ENCODE measurements at places on chromosomes 4 and X.

GRCh38 chr4:26765515-26765914 lies 95.1 kb upstream of the STIM2 start:
- DNase-seq = no peak

DNA sequence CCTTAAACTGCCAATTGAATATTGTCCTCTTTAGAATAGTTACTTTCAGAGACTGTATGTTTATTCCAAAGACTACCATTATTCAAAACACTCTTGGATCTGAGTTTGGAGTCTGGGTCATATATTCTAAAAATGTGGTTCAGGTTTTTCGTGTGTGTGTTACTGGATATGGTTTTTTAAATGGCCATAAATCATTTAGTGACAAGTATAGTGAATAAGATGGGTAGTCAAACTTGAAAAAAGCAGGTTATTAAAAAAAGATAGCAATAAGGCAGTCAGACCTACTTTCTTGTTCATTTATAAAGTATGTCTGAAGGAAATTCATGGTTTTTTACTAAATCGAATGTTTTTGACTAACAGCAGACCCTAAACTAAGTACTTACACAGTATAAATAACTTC lies 59.3 kb downstream of the DCK start:
- no peak for DNase-seq

DNA sequence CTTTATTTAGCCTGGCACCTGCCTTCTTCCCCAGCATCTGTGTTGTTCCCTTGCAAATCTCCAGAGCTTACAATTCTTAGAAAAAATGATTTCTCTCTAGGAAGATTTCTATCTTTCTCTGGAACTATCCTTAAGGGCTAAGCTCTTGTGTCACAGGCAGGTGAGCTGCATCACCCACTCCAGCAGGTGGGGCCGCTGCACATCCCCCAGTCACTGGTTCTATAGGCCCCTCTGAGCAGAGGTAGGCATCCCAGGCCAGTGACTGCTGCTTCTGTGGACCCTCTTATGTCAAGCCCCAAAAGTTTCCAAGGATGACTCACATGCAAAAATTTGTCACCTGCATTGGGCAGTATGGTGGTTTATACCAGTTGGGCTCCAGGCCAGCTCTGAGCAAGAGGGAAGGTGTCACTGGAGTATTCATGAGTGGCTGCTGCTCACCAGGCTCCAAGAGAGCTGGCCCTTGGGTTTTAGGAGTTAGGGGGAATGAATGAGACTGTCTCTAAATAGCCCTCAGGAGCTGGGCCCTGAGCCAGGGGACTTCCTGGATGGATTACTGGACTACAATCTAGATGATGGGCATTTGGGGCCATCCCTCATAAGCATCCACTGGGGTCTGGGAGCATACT lies 208.1 kb upstream of the EOLA2 start:
- DNase-seq = no peak

- no peak for DNase-seq
Observed at GRCh38 chrX:123881330-123881729, 21.5 kb downstream of the XIAP start.

DNA sequence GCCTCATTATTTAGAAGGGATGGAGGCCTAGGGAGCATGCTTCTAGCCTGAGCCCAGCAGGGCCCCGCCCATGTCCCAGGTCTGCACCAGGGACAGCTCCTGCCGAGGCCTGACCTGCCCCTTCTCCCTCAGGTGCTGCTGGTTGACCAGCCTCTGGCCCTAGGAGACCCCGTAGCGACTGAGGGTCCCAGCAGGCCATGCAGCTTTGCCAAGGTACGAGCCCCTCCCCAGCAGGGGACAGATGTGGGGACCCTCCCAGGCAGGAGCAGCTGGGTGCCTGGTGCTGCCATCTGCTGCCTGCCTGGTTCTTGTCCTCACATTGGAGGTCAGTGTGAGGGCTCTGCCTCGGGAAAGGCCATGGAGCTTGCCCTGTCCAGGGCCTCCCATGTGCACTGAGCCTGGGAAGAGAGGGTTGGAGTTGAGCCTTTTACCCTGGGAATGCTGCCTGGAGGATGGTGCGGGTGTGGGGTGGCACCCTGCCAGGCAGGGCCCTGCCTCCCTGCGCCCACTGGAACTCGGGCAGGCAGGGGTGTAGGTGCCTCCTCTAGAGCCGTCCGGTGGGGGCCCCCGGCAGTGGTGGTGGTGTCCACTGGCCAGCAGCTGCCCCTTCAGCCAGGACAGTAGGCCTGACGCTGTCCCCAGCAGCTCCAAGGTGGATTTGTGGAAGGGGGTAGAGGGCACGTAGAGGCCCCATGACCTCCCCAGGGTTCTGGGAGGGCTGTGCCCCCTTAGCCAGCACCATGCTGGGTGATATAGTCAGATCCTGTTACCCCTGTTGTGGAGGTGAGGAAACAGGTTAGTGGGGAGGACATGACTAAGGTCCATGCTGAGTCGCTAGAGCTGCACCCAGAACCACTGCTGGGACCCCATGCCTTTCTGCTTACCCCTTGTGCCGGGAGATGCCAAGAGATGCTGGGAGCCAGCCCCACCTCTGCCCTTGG lies 2.2 kb upstream of the MSANTD1 start:
- no peak for DNase-seq

DNA sequence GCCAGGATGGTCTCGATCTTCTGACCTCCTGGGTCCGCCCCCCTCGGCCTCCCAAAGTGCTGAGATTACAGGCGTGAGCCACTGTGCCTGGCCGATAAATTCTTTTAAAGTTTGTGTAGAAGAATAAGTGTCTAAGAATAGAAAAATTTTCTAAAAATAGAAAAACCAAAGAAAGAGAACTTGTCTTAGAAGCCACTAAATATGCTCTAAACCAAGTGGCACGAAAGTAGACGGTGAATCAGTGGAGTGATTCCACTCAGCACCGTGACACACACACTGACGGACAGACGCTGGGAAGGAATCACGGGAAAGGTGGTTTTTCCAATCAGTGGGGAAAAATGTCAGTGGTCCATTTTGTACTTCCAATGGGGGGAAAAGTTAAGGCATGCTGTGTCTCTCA lies 72.7 kb upstream of the PSAPL1 start:
- DNase-seq = no peak

DNA sequence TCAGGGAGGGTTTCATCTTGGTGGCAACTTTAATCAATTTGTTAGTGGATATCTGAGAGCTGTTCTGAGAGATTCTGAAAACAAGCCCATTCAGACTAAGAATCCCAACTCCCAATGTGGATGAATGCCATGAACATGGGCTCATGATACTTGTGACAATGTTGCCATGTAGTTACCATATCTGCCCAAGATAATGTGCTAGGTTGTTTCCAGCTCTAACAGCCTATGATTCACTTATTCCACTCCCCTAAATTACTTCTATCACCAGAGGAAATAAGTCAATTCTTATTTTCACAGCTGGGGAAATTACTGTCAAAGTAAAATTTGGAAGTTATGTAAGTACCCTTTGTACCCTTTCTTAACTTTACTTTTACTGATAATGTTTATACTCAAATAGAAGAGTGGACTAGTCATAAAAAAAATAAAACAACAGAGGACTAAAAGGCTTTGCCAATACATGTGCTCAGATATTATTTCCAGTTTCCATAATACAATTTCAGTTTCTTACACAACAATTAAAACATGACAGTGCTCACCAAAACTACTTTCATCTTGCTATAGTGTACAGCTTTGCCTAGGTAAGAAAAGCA lies 1101.7 kb upstream of the INTU start:
- no peak for DNase-seq

DNA sequence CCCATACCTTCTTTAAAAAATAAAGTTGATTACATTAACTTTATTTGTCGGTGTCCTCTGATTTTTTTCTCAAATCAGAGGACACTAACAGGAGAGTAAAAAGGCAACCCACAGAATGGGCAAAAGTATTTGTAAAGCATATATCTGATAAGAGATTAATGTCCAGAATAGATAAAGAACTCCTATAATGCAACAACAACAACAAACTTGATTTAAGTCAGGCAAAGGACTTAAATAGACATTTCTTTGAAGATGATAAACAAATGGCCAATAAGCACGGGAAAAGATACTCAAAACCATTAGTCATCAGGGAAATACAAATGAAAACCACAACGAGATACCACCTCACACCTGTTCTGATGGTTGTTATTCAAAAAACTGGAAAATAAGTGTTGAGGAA lies 28.7 kb downstream of the DOCK11 start:
- no peak for DNase-seq

DNA sequence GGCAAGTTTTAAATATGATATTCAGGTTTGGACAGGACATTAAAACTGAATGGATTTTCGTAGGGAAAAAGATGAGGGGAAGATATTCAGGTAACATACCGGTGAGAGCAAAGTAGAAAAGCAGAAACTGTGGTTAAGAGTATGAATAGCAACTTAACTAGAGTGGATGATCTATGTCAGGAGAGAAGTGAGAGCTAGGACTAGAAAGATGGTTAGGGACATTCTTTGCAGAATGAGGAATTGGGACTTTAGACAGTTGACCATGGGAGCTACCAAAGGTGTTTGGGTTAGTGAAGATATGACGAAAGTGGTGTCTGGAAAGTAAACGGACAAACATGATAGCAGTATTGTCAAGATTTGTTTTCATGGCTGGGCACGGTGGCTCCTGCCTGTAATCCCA lies 45.2 kb downstream of the ANXA5 start:
- no peak for DNase-seq

DNA sequence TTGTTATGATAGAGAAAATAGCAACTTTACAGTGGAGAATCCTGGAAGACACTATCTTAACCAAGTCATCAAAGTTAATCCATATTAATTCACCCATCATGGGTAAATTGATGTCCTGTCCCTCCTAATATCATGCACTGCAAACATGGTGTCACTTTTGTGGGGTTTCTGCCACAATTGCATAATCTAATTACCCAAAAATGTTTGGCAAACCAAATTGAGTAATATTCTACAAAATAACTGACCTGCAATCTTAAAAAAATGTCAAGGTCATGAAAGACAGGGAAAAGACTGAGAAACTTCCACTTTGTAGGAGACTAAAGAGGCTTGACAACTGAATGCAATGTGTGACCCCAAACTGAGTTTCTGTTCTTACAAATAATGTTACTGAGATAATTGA lies 37.1 kb upstream of the PLAC8 start:
- DNase-seq = no peak

DNA sequence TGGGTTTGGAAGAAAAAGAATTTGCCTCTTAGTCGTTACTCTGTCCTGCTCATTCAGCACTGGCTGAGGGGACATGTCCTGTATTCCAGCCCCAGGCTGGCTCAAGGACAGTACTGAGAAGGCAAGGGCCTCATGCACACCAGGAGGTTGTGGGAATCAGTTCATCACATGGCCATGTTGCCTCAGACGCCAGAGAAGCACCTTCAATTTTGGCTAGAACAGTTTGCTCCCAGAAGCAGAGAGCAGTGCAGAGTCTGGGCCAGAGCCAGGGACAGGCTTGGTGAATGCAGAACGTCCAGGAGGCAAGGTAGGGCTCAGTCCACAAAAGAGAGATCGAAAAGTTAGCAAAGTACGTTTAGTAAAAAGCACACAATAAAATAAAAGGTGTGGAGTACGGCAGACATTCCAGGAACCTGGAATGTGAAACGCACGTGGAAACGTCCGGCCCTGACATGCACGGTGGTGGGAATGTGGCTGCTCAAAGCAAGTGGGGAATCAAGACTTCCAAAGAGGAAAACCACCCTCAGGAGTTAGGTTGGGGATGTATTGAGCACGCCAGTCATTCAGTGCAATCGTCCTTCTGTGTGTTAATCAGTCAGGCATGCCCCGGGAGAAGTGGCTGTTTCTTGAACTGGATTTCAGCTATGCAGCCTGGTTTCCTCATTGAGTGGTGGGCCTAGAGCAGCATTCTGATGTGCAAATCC lies 1.2 kb upstream of the SLC2A9 start:
- DNase-seq = no peak

DNA sequence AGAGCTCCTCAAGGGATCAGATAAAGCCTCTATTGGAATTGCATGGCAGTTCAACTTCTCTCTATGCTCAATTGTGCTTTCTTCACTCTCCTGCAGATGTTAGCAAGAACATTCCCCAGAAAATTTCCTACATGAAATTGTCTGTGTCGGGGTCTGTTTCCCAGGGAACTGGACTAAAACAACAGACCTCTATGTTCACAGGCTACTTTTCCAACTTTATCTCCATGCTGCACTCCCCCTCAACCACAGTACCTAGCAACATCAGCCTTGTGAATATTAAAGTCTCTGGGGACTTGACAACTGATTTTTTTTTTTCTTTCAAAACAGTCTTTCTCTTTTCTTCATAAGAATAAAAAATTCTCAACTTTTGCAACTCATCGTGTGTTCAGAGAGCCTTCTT lies 1470.8 kb upstream of the ADGRL3 start:
- no peak for DNase-seq

DNA sequence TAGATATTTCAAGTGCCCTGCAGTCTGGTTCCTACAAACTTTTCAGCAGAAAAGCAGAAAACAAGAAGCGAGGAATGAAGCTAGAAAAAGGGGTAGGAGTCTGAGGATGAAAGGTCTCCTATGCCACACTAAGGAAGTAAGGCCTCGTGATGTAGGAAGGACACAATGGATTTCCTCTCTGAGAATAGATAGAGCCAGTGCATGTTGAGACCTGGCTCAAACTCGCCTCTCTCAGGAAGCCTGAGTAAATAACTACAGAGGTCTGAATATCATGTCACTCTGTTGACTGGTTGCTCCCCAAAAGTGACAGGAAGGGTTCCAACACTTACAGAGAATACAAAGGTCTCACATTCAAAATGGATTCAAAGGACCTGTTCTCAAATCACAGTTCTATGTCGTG lies 93.3 kb downstream of the GRIA3 start:
- DNase-seq = no peak

Measured in NAMALWA (cell line).